ENCODE measurements at places on chromosomes 2 and 18. TPM values are rescaled to one million over a fixed set of nuclear protein-coding genes. Genes with fewer than 3 reads are reported as not detected.

DNA sequence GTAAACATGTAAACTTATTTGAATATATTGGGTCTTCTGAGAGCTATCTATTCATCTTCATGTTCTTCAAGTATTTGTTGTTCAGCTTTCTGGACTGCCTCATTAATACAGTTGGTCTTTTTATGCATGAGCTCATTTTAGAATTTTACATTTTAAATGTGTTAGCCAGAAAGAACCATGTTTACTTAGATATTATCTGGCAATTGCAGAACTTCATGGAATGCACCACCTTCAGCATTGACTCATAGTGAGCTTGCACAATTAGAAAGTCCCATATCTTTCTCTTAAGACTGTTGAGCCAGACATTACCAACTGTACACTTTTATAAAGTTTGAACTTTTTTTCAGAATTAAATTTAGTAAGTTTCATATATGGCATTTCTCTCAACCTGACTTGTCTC, 536.7 kb downstream of the RIT2 start:
- DNase-seq = no peak

- DNase-seq = no peak
Measured at GRCh38 chr2:215571689-215572088, 135.8 kb upstream of the FN1 start.

The CFAP65 gene
- 0.61 TPM for polyA plus RNA-seq

GRCh38 chr2:164706522-164706921, 85.2 kb upstream of the GRB14 start:
- DNase-seq = no peak

- no peak for DNase-seq
Measured at GRCh38 chr2:105224444-105224843, 17.1 kb upstream of the GPR45 start.

The SLC9A4 gene
- not detected for polyA plus RNA-seq

The TAF4B gene
- 0.12 TPM for polyA plus RNA-seq
